Uterus (tissue), 4 donors: ENCODE measurements at places on chromosomes 12 and 14. TPM values are rescaled to one million over a fixed set of nuclear protein-coding genes. Genes with fewer than 3 reads are reported as not detected.

- no peaks in the 10 kb centered on the region for H3K27me3 ChIP-seq
- H3K27ac ChIP-seq = no peak overlapping the region
- no peak overlapping the region for H3K4me3 ChIP-seq
- H3K4me1 ChIP-seq = no peaks in the 10 kb centered on the region
- DNase-seq = no peak
- H3K36me3 ChIP-seq = no peaks in the 10 kb centered on the region
Measured at GRCh38 chr12:96120359-96121100, 73.6 kb upstream of the ELK3 start.

- no peaks in the 10 kb centered on the region for H3K36me3 ChIP-seq
- H3K27ac ChIP-seq = peak overlapping the region; percentile 74
- no peak overlapping the region for H3K4me3 ChIP-seq
- H3K4me1 ChIP-seq = peaks cover 18% of the 10 kb centered on the region
Measured at GRCh38 chr12:106072751-106073150, 66.0 kb downstream of the NUAK1 start.

DNA sequence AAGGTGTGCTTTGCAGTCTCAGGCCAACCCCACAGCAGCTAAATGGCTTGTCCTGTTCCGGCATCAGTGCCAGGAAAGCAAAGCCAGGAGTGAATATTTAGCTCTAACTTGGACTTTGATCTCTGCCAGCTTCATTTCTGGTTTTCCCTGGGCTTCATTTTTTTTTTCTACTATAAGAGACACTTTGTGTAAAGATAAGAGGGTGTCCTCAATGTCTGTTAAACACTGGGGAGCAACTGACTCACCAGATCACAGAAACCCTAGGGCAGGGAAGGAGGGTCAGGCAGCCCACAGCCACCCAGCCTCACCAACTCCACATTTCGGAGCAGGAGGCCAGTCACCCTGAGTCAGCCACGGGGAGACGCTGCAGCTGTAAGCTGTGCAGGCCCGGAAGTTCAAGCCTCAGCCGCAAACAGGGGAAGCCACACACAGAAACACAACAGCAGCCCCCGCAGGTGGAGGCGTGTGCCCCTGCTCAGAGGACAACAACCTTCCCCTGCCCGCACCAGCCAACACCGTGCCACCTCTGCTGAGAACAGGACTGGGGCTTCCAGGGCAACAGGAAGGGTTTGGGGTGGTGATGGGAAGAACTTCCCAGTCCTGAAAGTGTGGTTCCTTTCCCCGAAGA lies 6.3 kb downstream of the TNFRSF1A start:
- DNase-seq = peak; percentile 76
- H3K4me3 ChIP-seq = peak overlapping the region; percentile 60
- no peaks in the 10 kb centered on the region for H3K36me3 ChIP-seq
- H3K4me1 ChIP-seq = peaks cover 31% of the 10 kb centered on the region
- no peaks in the 10 kb centered on the region for H3K27me3 ChIP-seq

GRCh38 chr14:101182476-101182875 lies 279.0 kb upstream of the RTL1 start:
- H3K27ac ChIP-seq = no peak overlapping the region
- H3K27me3 ChIP-seq = no peaks in the 10 kb centered on the region
- no peaks in the 10 kb centered on the region for H3K4me1 ChIP-seq
- H3K4me3 ChIP-seq = no peak overlapping the region
- H3K36me3 ChIP-seq = no peaks in the 10 kb centered on the region
- DNase-seq = peak; percentile 7

- no peak overlapping the region for H3K27ac ChIP-seq
- no peak for DNase-seq
- H3K27me3 ChIP-seq = no peaks in the 10 kb centered on the region
- H3K4me1 ChIP-seq = peaks cover 13% of the 10 kb centered on the region
- H3K4me3 ChIP-seq = no peak overlapping the region
- H3K36me3 ChIP-seq = no peaks in the 10 kb centered on the region
Measured at GRCh38 chr14:74589291-74589879, 22.7 kb downstream of the LTBP2 start.

DNA sequence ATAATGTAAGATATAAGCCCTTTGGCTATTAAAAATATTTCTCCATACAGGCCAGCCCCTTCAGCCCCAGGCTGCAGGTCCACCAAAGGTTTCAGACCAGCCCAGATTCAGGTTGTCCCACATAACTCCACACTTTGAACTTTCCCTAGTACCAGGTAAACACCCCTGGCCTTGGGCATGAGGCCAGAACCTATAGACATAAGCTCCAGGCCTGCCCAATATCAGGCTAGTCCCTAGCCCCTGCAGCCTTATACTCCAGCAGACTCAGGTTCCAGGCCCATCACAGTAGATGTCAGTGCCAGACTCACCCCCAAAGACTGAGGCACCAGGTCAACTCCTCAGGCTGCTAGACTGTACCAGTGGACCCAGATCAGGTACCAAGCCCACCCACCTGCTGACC lies 178.5 kb upstream of the DAAM1 start:
- H3K27me3 ChIP-seq = no peaks in the 10 kb centered on the region
- H3K4me1 ChIP-seq = no peaks in the 10 kb centered on the region
- no peak overlapping the region for H3K27ac ChIP-seq
- H3K36me3 ChIP-seq = no peaks in the 10 kb centered on the region
- no peak for DNase-seq
- H3K4me3 ChIP-seq = no peak overlapping the region

DNA sequence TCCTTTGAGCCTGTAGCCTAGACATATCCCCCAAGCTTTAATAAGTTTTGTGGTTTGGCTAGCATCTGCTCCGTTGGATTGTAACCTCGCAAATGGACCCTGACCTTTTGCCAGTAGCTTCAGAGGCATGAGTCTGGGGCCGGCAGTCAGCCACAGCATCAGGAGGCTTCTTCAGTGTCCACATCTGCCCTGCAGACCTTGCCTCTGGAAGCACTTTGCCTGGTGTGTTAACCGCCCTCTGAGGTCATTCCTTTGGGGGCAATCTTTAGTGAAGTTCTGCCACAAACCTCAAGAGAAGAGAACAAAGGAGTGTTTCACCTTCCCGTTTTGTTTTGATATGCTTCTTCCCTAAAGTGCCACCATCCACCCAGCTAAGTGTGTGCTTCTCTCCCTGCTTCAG lies 71.4 kb downstream of the GNS start:
- no peak overlapping the region for H3K27ac ChIP-seq
- H3K4me3 ChIP-seq = no peak overlapping the region
- H3K4me1 ChIP-seq = peaks cover 5% of the 10 kb centered on the region

GRCh38 chr14:95255487-95255886 lies 64.2 kb downstream of the CLMN start:
- DNase-seq = peak; percentile 56
- H3K27ac ChIP-seq = no peak overlapping the region
- H3K4me1 ChIP-seq = no peaks in the 10 kb centered on the region
- H3K36me3 ChIP-seq = no peaks in the 10 kb centered on the region

DNA sequence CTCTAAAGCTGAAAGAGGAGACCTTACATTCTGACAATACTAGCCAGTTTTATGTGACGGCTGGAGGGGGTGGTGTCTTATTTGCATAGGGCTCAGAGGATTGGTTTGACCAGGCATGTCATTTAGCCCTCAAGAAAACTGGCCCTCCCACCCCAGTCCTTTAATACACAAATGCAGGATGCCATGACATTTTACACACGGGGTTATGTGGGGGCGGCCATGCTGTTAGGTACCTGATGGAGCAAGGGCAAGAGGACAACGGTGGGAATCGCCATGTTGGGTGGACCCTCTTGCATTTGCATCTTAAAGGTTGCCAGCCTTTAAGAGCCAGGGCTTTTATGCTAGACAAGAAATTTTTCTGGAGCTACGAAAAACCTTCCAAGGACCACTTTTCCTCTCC lies 23.3 kb downstream of the MDM2 start:
- no peak overlapping the region for H3K27ac ChIP-seq
- DNase-seq = no peak
- H3K27me3 ChIP-seq = no peaks in the 10 kb centered on the region
- H3K4me1 ChIP-seq = no peaks in the 10 kb centered on the region

DNA sequence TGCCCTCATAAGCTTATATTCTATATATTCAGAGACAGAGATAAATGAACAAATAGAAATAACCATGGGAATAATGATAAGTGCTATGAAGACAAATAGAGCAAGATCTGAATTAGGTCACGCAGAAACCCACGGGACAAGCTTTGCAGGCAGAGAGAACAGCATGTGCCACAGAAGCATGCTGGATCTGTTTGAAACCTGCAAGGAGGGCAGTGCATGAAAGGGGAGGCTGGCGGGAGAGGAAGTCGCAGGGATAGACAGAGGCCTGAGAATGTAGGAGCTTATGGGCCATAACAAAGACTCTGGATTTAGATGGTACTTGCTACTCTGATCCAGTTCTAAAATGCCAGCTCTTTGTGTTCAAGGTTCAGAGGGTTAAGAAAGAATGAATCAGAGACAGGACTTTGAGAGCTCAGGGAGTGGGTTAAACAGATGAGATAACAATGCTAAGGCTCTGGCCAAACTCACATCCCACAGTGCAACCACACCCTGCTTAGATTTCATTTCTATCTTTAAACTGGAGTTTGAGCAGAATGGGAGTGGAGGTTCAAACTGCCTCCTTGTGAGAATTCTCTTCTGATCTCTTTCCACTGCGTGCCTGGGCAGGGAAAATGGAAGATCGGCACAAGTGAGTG lies 49.2 kb upstream of the PPP1R12A start:
- no peaks in the 10 kb centered on the region for H3K36me3 ChIP-seq
- no peaks in the 10 kb centered on the region for H3K27me3 ChIP-seq
- no peak for DNase-seq
- H3K27ac ChIP-seq = no peak overlapping the region
- no peak overlapping the region for H3K4me3 ChIP-seq

DNA sequence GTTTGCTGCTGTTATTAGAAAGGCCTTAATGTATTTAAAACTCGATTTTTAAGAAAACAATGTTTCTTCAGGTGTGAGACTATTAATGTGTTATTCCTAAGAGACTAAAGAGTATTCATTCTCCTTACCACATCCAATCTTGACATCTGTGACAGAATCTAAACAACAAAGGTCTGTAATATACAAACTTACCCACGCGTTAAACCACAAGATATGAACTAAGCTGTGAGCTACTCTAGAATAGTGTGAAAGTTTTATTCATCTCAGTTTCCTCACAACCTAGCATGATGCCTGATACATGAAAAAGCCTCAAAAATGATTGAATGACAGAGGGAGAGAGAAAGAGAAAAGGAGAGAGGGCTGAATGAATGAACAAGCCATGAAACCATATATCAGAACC lies 117.3 kb upstream of the COCH start:
- H3K4me1 ChIP-seq = no peaks in the 10 kb centered on the region
- H3K4me3 ChIP-seq = no peak overlapping the region
- no peaks in the 10 kb centered on the region for H3K27me3 ChIP-seq
- no peak for DNase-seq

DNA sequence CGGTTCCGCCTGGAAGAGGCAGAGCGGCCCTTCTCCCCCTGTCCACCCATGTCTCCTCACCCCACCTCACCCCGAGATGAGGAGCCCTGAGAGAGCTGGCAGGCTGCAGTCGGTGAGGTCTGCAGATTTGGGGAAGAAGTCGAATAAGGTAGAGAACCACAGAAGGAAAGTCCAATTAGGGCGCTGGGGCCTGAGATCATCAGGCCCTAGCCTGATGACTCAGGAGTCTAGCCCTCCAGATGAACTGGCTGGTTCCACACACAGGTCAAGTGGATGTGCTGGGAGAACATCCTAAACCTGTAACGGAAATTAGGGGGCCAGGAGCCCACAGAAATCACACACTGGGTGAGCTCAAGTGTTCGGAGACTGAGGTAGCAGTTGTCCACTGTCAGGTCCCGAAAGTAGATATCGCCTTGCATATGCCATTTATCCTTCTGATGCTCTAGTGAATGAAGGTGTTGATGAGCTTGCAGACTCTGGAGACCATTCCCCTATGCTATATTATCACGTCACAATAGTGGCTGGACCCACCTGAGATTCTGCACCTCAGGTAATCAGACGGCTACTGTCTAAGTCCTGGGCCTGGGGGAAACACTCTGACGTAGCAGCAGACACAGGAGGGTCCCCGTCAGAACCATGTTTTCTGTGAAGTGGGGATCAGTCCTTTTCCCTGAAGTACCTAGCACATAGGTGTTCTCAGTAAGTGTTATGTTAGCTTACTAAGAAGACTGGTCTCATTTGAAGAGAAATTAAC lies 886 bp upstream of the METTL17 start:
- peak overlapping the region; percentile 91 for H3K27ac ChIP-seq
- no peak for DNase-seq
- no peaks in the 10 kb centered on the region for H3K27me3 ChIP-seq
- H3K36me3 ChIP-seq = no peaks in the 10 kb centered on the region
- peaks cover 15% of the 10 kb centered on the region for H3K4me1 ChIP-seq

DNA sequence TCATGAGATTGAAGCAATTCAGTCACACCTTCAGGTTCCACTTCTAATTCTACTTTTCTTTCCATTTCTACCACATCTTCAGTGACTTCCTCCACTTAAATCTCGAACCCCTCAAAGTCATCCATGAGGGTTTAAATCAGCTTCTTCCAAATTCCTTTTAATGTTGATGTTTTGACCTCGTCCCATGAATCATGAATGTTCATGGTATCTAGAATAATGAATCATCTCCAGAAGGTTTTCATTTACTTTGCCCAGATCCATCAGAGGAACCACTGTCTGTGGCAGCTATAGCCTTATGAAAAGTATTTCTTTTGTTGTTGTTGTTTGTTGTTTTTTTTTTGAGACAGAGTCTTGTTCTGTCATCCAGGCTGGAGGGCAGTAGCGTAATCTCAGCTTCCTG lies 7.6 kb downstream of the RXYLT1 start:
- no peak overlapping the region for H3K27ac ChIP-seq
- H3K4me1 ChIP-seq = no peaks in the 10 kb centered on the region
- H3K36me3 ChIP-seq = no peaks in the 10 kb centered on the region
- H3K27me3 ChIP-seq = no peaks in the 10 kb centered on the region
- no peak for DNase-seq

- H3K36me3 ChIP-seq = no peaks in the 10 kb centered on the region
- no peaks in the 10 kb centered on the region for H3K27me3 ChIP-seq
- no peak overlapping the region for H3K27ac ChIP-seq
Measured at GRCh38 chr12:114974826-114975639, 291.1 kb upstream of the TBX3 start.

DNA sequence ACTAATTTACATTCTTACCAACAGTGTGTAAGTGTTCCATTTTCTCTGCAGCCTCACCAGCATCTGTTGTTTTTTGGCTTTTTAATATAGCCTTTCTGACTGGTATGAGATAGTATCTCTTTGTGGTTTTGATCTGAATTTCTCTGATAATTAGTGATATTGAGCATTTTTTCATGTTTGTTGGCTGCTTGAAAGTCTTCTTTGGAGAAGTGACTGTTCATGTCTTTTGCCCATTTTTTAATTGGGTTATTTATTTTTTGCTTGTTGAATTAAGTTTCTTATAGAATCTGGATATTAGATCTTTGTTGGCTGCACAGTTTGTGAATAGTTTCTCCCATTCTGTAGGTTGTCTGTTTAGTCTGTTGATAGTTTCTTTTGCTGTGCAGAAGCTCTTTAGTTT lies 48.0 kb upstream of the OR6J1 start:
- no peaks in the 10 kb centered on the region for H3K27me3 ChIP-seq
- no peaks in the 10 kb centered on the region for H3K4me1 ChIP-seq
- DNase-seq = no peak
- H3K27ac ChIP-seq = no peak overlapping the region
- H3K4me3 ChIP-seq = no peak overlapping the region

GRCh38 chr12:4564818-4565217 lies 2.8 kb downstream of the DYRK4 start:
- no peaks in the 10 kb centered on the region for H3K36me3 ChIP-seq
- H3K27ac ChIP-seq = no peak overlapping the region
- H3K4me3 ChIP-seq = no peak overlapping the region

The CLECL1 gene
- 1.9 TPM for total RNA-seq

The TGM1 gene
- total RNA-seq = not detected

The PIK3C2G gene
- under 0.01 TPM for total RNA-seq

The FAM161B gene
- 7.8 TPM for total RNA-seq

The CLEC1B gene
- total RNA-seq = not detected
